ENCODE measurements at places on chromosomes 13 and 19.

DNA sequence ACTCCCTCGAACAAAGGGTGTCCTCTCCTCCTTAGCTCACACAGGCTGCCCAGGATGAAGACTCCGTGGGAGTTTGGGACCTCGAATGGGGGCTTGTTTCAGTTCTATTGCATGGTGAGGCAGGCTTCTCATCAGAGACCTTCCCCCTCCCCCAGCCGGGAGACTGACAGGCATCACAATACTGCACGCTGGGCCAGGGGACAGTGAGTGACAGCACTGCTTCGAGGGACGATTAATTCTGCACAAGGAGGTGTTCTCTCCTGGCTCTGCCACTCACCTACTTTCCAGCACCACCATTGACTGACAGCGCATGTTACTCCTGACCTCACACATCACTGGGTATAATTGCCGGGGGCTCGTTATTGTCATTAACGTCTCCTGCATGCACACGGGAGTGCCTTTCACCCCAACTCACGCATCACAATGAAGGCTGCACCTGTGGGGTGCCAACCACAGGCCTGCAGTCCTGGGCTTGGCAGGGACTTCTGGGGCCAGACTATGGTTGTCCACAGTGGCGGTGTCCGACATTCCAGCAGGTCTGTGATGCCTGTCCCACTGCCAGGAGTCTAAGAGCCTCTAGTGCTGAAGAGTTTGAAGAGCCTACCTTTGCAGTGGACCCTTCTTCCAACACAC, 412.2 kb upstream of the TSHZ3 start:
- H3K36me3 ChIP-seq, result no peaks in the 10 kb centered on the region
- DNase-seq, result no peak
- H3K27ac ChIP-seq, result no peak overlapping the region
- H3K4me3 ChIP-seq, result no peak overlapping the region
- no peaks in the 10 kb centered on the region for H3K4me1 ChIP-seq

DNA sequence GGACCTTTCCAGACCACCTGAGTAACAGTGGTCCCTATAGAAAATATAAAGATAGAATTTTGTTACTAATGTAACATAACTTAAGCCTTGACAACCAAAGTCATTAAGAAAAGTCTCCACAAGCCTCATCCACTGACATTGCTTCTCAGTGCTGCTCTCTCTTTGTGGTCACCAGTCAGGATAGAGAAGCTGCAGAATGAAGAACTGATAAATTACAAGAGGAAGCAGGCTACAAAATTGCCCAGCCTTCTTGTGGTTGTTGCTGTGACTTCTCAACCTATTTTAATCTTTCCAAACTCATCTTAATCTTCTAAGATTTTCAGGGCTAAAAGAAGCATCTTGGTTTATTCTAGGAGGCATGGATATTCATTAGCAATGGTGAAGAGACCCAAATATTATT, 343.8 kb downstream of the MZT1 start:
- peaks cover 25% of the 10 kb centered on the region for H3K4me1 ChIP-seq
- peak; percentile 31 for DNase-seq
- no peaks in the 10 kb centered on the region for H3K36me3 ChIP-seq
- H3K27me3 ChIP-seq, result no peaks in the 10 kb centered on the region
- no peak overlapping the region for H3K27ac ChIP-seq

- H3K4me3 ChIP-seq, result no peak overlapping the region
- DNase-seq, result no peak
- H3K4me1 ChIP-seq, result peaks cover 14% of the 10 kb centered on the region
- no peak overlapping the region for H3K27ac ChIP-seq
- H3K36me3 ChIP-seq, result no peaks in the 10 kb centered on the region
- no peaks in the 10 kb centered on the region for H3K27me3 ChIP-seq
Measured at GRCh38 chr19:7720351-7720750, 11.6 kb downstream of the CLEC4G start.

DNA sequence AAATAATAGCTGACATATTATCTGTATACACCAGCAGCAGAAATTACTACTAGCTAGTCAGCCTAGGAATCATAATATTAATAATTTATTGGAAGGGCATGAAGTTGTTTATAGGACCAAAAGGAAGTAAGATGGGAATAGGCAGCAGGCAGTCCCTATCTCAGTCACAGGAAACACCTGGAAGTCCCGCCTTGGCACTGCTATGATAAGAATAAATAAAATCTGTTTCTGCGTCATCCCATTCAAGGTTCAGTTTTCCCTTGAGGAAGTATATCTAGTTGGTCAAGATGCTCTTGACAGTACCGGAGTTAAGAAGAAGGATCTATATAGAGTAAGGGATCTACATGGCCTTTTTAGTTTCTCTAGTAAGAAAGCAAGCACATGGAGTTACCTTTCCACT, 830.8 kb downstream of the DIAPH3 start:
- no peak overlapping the region for H3K4me3 ChIP-seq
- H3K4me1 ChIP-seq, result no peaks in the 10 kb centered on the region
- no peaks in the 10 kb centered on the region for H3K27me3 ChIP-seq
- no peak for DNase-seq

- DNase-seq, result no peak
- no peaks in the 10 kb centered on the region for H3K27me3 ChIP-seq
Measured at GRCh38 chr13:41162151-41162550, 29.5 kb upstream of the KBTBD6 start.

- H3K4me3 ChIP-seq, result no peak overlapping the region
- DNase-seq, result no peak
- H3K27ac ChIP-seq, result no peak overlapping the region
- H3K36me3 ChIP-seq, result no peaks in the 10 kb centered on the region
- no peaks in the 10 kb centered on the region for H3K27me3 ChIP-seq
- no peaks in the 10 kb centered on the region for H3K4me1 ChIP-seq
Measured at GRCh38 chr13:30006246-30006645, 155.8 kb upstream of the UBL3 start.

DNA sequence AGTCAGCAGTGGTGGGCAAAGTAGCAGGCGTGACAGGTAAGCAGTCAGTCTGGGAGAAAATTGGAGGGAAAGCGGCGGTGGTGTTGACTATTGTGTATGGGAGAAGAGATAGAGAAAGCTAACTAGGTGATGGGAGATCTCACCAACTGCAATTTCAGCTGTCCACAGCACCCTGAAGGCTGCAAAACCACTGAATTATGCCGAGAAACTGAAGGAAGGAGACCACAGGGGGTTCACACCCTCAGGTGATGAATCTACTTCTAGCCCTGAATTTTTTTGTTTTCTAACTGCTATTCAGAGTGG, 631.5 kb downstream of the UQCRFS1 start:
- H3K4me1 ChIP-seq, result no peaks in the 10 kb centered on the region
- H3K27me3 ChIP-seq, result no peaks in the 10 kb centered on the region
- no peak overlapping the region for H3K27ac ChIP-seq
- no peaks in the 10 kb centered on the region for H3K36me3 ChIP-seq

- H3K4me1 ChIP-seq, result peaks cover 9% of the 10 kb centered on the region
- no peak overlapping the region for H3K4me3 ChIP-seq
- no peak overlapping the region for H3K27ac ChIP-seq
- no peaks in the 10 kb centered on the region for H3K27me3 ChIP-seq
- no peaks in the 10 kb centered on the region for H3K36me3 ChIP-seq
Measured at GRCh38 chr13:27472941-27473340, 22.6 kb upstream of the MTIF3 start.

GRCh38 chr19:46189971-46190888, 39.3 kb upstream of the IGFL1 start:
- no peak overlapping the region for H3K27ac ChIP-seq
- H3K36me3 ChIP-seq, result no peaks in the 10 kb centered on the region
- peaks cover 39% of the 10 kb centered on the region for H3K4me1 ChIP-seq
- H3K4me3 ChIP-seq, result no peak overlapping the region
- no peak for DNase-seq

DNA sequence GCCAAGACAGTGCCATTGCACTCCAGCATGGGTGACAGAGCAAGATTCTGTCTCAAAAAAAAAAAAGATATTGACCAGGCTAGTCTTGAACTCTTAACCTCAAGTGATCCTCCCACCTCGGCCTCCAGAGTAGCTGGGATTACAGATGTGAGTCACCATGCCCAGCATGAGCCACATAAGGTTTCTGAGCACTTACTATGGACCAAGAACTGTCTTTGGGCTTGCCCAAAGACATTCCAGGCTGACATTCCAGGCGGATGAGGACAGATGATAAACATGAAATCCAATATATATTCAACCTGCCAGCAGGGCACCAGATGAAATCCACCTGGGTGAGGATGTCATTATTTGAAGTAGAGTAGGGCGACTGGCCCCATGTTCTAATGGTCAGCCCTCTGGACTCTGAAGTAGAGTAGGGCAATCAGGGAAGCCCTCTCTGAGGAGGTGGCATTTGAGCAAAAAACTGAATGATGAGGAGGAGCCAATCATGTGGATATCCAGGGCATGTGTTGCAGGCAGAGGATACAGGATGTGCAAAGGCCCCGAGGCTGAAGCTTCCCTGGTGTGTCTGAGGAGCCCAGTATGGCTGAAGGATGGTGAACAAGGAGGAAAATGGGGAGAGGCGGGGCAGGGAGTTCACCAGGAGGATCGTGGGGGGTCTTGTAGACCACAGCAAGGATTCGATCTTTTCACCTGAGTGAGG, 4.0 kb downstream of the C19orf38 start:
- H3K27ac ChIP-seq, result peak overlapping the region; percentile 57
- H3K4me3 ChIP-seq, result no peak overlapping the region
- no peaks in the 10 kb centered on the region for H3K27me3 ChIP-seq
- DNase-seq, result no peak
- H3K4me1 ChIP-seq, result peaks cover 53% of the 10 kb centered on the region
- H3K36me3 ChIP-seq, result peaks cover 64% of the 10 kb centered on the region

GRCh38 chr13:95030821-95031343, 270.4 kb downstream of the ABCC4 start:
- H3K4me1 ChIP-seq, result no peaks in the 10 kb centered on the region
- no peak for DNase-seq
- H3K27me3 ChIP-seq, result no peaks in the 10 kb centered on the region
- H3K4me3 ChIP-seq, result no peak overlapping the region
- no peak overlapping the region for H3K27ac ChIP-seq

DNA sequence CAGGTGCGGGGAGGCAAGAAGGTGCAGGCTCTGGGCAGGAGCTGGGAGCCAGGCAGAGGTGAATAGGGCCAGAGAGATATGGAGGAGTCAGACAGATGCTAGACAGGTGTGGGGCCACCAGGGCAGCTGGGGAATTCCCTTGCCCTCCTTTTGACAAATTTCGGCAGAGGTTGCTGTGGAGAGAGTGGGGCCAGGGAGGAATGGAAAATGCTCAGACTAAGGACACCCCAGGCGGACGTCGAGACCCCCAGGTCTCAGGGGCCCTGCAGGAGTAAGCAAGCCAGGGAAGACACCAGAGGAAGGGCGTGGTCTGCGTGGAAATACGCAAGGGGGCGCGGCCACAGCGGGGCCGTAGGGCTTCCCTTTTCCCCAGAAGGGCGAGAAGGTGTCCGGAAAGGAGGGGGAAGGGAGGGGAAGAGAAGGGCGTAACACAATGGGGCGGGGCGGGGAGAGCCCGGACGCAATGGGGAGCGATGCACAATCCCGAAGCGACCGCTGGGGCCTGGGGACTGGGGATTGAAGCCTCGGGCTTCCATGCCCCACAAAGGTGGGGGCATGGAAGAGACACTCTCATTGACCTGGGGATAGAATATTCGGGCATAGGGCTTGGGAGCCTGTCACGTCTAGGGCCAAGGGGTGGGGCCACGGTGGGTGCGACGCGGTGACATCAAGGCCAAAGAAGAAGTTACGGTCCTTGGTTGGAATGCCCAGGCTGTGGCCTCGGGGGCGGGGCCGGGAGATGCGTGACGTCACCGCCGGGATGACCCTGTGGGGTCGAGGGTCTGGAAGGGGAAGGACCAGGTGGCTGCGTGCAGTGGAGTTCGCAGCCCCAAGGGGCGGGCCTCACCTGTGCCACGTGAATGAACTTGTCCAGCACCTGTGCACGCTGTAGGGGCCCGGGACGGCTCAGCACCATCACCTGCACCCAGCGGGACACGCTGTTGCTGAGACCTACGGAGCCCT, 8.2 kb downstream of the RASGRP4 start:
- H3K4me1 ChIP-seq, result peaks cover 16% of the 10 kb centered on the region
- no peaks in the 10 kb centered on the region for H3K27me3 ChIP-seq
- peak; percentile 93 for DNase-seq
- peaks cover 80% of the 10 kb centered on the region for H3K36me3 ChIP-seq

Data from CD14-positive monocyte (primary cell).